ENCODE measurements at places on chromosomes 4 and X.

GRCh38 chrX:101078716-101079598 lies at the start of gene TMEM35A:
Gene TMEM35A, plus strand, starts transcription at chrX:101078879. Its CDS starts 124 bp downstream, at chrX:101079003.
- no peak for DNase-seq

GRCh38 chr4:23113104-23113503 lies 420.4 kb downstream of the GBA3 start:
- DNase-seq: no peak

DNA sequence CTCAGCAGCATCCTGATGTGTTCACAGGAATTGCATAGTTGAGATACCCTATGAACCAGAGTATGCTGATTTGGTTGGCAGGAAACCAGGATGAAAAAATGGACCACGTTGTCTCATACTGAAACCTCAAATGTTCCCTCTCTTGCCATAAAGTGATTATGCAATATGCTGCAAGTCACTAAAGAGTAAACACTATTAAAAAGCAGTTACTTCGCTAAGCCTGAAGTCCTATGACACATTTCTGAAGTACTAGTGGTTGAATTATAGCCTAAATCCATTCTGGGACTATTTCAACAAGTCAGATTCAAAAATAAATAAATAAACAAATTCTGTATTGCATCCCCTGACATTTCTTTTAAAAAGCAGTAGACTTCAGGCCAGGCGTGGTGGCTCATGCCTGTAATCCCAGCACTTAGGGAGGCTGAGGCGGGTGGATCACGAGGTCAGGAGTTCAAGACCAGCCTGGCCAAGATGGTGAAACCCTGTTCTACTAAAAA lies 106.0 kb upstream of the NAP1L5 start:
- no peak for DNase-seq

DNA sequence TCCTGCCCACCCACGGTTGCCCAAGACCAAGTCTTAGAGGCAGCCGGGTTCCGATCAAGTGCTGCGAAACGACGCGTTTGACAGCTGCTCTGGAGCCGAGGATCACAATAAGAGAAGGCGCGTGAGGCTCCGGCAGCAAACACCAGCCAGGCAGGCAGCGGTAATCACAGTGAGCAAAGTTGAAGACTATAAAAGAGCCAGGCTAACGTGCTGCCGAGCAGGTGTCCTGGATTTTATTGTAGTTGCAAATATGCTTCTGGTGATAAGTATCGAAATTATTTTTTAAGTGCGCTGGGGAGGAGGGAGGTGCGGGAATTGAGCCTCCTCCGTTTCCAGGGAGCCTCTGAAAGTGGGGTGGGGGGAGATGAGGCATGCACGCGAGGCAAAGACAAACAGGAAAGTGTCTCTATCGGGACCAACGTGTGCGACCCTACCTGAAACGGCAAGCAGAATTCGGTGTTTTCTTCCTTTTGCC lies 590 bp downstream of the GABRA2 start:
- DNase-seq: no peak

DNA sequence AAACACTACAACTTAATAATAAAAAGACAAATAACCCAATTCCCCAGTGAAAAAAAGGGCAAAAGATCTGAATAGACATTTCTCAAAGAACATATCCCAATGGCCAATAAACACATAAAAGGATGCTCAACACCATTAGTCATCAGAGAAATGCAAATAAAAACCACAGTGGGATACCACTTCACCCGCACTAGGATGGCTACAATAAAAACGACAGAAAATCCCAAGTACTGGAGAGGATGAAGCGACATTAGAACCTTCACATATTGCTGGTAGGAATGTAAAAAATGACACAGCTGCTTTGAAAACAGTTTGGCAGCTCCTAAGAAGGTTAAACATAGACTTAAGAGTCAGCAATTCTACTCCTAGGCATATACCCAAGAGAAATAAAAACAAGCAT lies 140.6 kb upstream of the ARX start:
- no peak for DNase-seq

- DNase-seq: no peak
These were observed 196.6 kb downstream of the EVC2 start for GRCh38 chr4:5511791-5512190.

- no peak for DNase-seq
These were observed 96.5 kb upstream of the DUSP21 start for GRCh38 chrX:44747317-44747716.

DNA sequence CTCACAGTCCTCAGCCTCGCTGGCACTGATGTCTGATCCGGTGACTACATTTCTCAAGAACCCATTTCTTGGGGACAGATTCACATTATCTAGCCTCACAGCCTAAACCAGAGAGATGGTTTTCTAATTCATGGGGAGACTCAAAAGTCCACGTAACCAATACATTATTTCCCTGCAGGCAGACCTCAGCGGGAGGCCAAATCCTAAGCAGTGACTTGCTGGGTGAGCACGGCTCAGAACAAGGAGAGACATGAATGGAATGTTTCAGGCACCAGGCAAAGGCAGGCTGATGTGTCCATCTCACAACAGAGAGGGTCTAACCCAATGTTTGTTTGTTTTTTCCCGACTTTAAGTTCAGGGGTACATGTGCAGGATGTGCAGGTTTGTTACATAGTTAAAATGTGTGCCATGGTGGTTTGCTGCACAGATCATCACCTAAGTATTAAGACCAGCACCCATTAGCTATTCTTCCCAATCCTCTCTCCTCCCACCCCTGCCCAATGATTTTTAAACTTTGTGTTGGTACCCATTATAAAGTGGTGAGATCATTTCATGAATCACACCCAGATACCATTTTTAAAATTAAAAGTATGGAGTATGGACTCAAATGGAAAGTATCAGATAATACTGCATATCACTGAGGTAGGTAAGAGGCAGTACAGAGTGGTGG lies 53.3 kb downstream of the SCD5 start:
- no peak for DNase-seq

- DNase-seq: no peak
These were observed 10.0 kb upstream of the HS3ST1 start for GRCh38 chr4:11438647-11439046.

DNA sequence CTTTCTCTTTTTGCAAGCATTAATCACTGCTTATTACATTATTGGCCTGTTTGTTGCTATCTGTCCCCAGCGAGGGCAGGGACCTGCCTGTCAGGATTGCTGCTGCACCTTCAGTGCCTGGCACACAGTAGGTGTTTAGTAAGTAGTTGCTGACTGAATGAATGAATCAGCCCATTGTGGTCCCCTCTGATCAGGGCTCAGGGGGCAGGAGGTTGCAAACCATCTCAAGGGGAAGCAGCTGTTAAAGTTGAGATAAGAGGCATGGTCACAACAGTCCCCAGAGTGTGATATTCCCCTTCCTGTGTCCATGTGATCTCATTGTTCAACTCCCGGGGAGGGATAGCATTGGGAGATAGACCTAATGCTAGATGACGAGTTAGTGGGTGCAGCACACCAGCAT lies 85.4 kb downstream of the WFS1 start:
- no peak for DNase-seq

DNA sequence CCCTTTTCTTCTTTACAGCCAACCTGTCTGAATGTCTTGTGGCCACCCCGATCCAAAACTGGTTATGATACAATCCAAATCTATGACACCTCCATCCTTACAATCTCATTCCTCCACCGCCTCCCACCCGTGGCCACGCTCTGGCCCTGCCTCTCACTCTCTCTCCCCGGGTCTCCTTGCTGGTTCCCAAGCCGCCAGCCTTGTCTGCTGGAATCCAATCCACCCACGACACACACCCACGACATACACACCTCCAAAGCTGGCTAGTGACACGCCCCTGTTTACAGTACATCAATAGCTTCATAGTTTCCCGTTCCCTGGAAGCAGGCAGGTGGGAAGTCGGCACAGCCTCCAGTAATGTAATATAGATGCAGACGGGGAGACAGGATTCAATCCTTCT lies 99.0 kb downstream of the WFS1 start:
- no peak for DNase-seq

- DNase-seq: no peak
These were observed 396.2 kb downstream of the INPP4B start for GRCh38 chr4:142449771-142450373.

- DNase-seq: no peak
These were observed 235.4 kb downstream of the MGST2 start for GRCh38 chr4:139900964-139901376.

DNA sequence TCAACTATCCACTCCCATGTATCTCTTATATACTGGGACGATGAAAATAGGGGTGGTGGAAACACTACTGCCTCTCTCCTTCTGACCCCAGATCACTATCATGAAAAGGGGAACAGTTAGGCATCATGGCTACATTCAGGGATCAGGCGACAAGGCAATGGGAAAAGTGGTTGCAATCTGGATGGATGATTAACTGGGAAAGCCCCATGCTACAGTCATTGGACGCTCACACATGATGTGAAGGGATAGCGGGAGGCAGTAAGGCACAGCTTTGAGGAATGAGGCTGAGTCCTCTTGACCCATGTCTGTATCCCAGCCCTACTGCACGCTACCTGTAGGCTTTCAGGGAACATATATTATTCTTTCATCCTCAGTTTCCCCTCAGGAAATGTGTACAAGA lies 10.2 kb downstream of the GASK1B start:
- no peak for DNase-seq

- no peak for DNase-seq
These were observed 197.3 kb downstream of the OR13H1 start for GRCh38 chrX:131741103-131741581.

DNA sequence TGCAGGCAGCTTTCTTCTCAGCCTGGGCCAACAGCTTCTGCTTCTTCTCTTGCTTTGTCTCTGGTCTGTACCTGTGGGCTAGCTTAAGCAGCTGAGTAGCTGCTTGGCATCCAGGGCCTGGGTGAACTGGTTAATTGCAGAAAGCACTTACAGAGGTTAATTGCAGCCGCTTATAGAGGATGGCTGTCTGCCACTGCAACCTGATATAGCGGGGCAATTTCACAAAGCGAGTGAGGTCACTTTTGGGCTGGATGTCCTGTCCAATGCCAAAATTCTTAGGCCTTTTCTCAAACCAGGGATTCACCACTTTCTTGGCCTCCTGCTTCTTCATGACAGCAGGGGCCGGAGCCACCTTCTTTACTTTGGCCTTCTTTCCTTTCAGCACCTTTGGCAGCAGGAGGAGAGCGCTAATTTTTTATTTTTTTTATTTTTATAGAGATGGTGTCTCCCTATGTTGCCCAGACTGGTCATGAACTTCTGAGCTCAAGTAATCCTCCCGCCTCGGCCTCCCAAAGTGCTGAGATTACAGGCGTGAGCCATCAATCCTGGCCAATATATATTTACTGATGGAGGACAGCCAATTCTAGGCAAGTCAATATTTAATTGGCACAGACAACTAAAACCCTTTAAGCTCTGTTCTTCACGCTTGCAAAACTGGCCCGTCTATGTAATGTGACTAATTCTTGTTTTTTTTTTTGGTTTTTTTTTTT lies 61.0 kb downstream of the ENOPH1 start:
- DNase-seq: no peak

DNA sequence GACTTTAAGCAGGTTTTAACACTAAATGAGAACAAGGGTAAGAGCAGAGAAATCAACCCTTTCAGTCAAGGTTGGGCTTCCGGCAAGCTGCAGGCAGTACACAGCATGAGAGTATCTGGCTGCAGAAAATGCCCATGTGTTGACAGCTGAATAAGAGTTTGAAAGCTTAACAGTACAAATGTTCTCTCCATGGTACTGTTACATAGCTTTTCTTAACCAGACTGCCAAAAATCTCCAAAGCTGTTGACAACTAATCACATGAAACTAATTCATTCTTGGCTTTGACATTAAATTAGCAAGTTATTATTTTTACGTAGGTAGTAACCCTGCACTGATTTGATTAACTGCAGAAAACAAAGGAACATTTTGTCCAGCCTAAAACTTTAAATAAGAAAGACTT lies 153.5 kb downstream of the SLC10A7 start:
- DNase-seq: no peak

All from stimulated activated CD4-positive, alpha-beta T cell treated with anti-CD3 and anti-CD28 coated beads, TNF-alpha, amount 100 ng/mL, for 1 hour (primary cell).